Panc1 (cell line): ENCODE measurements at places on chromosomes 2 and 18.

GRCh38 chr2:104874230-104874629 is 20.3 kb downstream of the POU3F3 start:
- no peak overlapping the region for H3K4me3 ChIP-seq
- no peak overlapping the region for H3K27ac ChIP-seq
- no peak for DNase-seq
- peaks cover 4% of the 10 kb centered on the region for H3K4me1 ChIP-seq
- H3K36me3 ChIP-seq: no peaks in the 10 kb centered on the region

DNA sequence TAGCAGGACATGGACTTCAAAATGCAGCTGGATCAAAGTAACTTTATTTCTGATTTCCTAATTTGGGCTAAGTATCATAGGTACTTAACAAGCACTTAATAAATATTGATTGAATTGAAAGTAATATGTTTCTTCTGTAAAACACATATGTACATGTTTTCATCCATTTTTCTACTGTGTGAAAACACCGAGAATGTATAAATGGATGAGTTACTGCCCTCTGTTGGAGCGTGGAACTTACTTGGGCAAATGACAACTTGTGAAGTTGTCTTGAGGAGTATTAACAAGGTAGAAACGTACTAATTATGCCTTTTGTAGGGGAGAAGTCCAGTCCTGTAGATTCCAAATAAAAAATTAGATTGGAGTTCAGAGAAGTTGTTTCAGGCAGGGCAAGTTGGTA is 87.2 kb downstream of the PHLPP1 start:
- H3K4me1 ChIP-seq: no peaks in the 10 kb centered on the region; the same call in 1 of the 2 replicates
- no peaks in the 10 kb centered on the region for H3K27me3 ChIP-seq
- no peak overlapping the region for H3K27ac ChIP-seq

DNA sequence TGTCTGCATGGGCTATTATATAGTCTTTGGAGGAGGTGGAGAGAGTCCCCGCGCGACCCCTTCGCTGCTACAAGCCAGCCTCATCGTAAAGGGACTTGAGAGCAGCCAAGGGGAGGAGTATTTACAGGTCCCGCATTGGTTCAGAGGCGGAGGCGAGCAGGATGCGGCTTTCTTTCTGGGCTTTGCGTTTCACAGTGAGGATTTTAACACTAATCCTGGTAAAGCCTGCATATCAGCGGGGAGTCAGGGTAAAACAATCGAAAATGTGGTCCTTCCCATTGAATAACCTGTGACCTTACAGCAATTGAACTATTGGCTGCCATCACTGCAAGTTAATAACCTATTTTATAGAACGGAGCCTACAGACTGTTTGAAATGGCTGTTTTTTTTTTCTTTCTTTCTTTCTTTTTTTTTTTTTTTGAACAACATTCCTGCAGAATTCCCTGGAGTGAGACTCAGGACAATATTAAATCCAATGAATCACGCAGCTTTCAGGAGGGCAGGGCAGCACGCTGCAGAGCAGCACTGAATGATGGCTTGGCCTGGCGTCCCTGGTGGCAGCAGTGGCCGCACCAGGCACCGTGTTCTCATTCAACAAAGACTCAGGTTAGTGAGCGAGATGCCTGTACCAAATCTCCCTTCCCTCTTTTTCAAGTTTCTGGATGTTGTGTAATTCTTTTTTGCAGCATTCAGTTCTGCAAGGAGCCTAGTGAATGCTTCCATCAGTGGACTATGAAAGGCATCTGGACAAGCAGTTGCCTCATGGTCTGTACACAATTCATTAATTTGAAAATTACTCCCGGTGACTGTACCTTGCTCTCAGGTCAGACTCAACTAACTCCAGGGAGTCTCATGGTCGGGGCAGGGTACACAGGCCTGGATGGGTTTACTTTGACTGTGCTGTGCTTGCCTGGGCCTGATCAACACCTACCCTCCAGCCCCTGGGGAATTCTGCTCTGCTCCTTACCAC is 19.8 kb downstream of the SMIM21 start:
- H3K27me3 ChIP-seq: peaks cover 5% of the 10 kb centered on the region; the same call in 1 of the 2 replicates
- H3K4me3 ChIP-seq: no peak overlapping the region
- H3K4me1 ChIP-seq: no peaks in the 10 kb centered on the region
- DNase-seq: no peak
- no peak overlapping the region for H3K27ac ChIP-seq

- no peak for DNase-seq
- H3K27me3 ChIP-seq: no peaks in the 10 kb centered on the region
- H3K4me1 ChIP-seq: no peaks in the 10 kb centered on the region
- H3K27ac ChIP-seq: no peak overlapping the region
These were observed 66.3 kb downstream of the SCN2A start for GRCh38 chr2:165305391-165306096.

GRCh38 chr18:50287028-50287440 is 458 bp downstream of the CXXC1 start:
- peak overlapping the region; percentile 85 for H3K27ac ChIP-seq
- H3K36me3 ChIP-seq: no peaks in the 10 kb centered on the region; the same call in 1 of the 2 replicates
- H3K4me1 ChIP-seq: 0 out of 2 replicates have a peak, but pooled peaks cover 2% of the 10 kb centered on the region
- no peaks in the 10 kb centered on the region for H3K27me3 ChIP-seq

DNA sequence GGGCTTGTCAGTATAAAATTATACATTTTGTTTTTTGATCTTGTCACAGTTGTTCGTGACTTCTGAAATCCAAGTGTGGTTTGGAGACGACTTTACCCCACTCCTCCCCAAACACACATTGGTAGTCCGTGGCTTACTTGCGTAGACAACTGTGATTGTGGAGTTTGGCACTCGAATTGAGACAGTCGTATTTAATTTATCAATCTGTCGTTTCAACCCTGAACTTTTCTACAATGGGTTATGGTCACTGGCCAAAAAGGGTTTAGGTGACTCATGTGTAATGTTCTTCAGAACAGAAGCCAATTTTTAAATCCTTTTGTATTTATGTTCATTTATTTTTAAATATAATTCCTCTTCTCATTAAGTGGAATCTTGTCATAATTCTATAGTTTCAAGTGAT is 129.9 kb downstream of the SPTBN1 start:
- DNase-seq: no peak
- H3K27ac ChIP-seq: no peak overlapping the region
- H3K4me1 ChIP-seq: peaks cover 50% of the 10 kb centered on the region
- no peaks in the 10 kb centered on the region for H3K27me3 ChIP-seq
- no peaks in the 10 kb centered on the region for H3K36me3 ChIP-seq
- no peak overlapping the region for H3K4me3 ChIP-seq

DNA sequence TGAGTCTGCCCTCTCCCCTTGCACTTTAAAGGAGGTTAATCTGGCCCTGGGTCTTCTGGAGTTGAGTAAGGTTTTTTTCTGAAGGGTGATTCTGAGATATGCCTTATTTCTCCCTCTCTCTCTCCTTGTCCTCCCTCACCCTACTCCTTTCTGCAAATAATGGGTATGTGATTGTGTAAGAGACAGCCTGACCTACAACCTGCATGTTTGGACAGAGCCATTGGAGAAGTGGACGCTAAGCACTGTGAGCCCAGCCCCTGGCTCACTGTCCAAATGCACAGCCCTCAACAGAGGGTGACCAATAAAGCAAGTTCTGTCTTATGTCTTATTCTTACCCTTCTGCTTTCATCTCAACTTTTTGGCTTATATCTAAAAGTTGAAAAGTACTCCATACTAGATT is 71.5 kb downstream of the SPP2 start:
- no peak overlapping the region for H3K4me3 ChIP-seq
- no peak overlapping the region for H3K27ac ChIP-seq
- H3K27me3 ChIP-seq: no peaks in the 10 kb centered on the region
- no peaks in the 10 kb centered on the region for H3K36me3 ChIP-seq
- DNase-seq: no peak

- no peaks in the 10 kb centered on the region for H3K36me3 ChIP-seq
- DNase-seq: no peak
- H3K27ac ChIP-seq: no peak overlapping the region
- no peaks in the 10 kb centered on the region for H3K27me3 ChIP-seq
These were observed 368.3 kb upstream of the SALL3 start for GRCh38 chr18:78611201-78611800.

- no peak overlapping the region for H3K4me3 ChIP-seq
- H3K27me3 ChIP-seq: no peaks in the 10 kb centered on the region; the same call in 1 of the 2 replicates
- no peaks in the 10 kb centered on the region; the same call in 1 of the 2 replicates for H3K36me3 ChIP-seq
- no peak overlapping the region for H3K27ac ChIP-seq
- no peak for DNase-seq
These were observed 48.2 kb downstream of the COL4A4 start for GRCh38 chr2:227115761-227116160.

GRCh38 chr18:31219395-31219794 is 56.7 kb upstream of the DSC1 start:
- no peak overlapping the region for H3K27ac ChIP-seq
- H3K4me1 ChIP-seq: no peaks in the 10 kb centered on the region
- no peaks in the 10 kb centered on the region for H3K27me3 ChIP-seq

DNA sequence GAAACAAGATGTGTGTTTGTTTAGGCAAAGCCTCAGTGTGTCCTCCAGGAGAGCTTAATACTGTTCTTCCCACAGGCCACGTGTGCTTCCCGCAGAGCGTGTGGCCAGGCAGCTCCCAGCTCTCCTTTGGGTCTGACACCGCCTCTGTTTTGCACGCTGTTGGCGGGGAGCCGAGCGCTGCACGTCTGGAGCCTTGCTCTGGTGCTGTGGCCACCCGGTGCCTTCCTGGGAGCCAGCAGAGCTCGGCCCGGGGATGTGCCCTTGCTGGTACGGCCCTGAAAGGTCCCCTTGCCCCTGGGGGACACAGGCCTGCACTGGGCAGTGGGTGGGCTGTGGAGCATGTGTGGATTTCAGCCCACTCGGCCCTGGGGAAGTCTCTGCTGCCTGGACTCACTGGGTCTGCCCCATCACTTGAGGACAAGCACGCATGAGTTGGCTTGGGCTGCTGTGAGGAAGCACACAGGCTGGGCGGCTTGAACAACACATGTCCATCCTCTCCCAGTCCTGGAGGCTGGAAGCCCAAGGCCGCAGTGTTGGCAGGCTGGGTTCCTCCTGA is 160.7 kb upstream of the HDAC4 start:
- DNase-seq: no peak
- H3K27ac ChIP-seq: no peak overlapping the region
- peaks cover 8% of the 10 kb centered on the region; the same call in 1 of the 2 replicates for H3K27me3 ChIP-seq
- H3K4me1 ChIP-seq: no peaks in the 10 kb centered on the region
- no peak overlapping the region for H3K4me3 ChIP-seq

DNA sequence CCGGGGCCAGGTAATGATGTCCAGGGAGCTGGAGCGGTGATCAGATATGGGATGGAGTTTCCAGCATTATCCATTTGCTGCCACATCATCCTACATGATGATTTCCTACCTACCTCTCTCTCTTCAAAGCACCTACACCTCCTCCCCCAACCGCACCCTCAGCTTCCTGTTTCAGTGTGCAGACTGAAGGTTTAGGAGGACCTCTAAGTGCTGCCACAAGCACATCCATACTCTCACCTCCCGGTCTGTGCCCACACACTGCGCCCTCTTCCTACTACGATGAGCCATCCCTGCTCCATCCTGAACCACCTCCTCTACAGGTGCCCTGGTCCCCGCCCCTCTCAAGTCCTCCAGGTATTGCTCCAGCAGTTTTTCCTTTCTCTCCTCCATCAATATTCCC is 123.7 kb downstream of the ALPK2 start:
- no peaks in the 10 kb centered on the region for H3K4me1 ChIP-seq
- no peaks in the 10 kb centered on the region for H3K36me3 ChIP-seq
- H3K4me3 ChIP-seq: no peak overlapping the region

- H3K36me3 ChIP-seq: no peaks in the 10 kb centered on the region
- no peak for DNase-seq
- no peak overlapping the region for H3K27ac ChIP-seq
- H3K4me3 ChIP-seq: no peak overlapping the region
These were observed 477.8 kb upstream of the GCFC2 start for GRCh38 chr2:76188334-76189008.

DNA sequence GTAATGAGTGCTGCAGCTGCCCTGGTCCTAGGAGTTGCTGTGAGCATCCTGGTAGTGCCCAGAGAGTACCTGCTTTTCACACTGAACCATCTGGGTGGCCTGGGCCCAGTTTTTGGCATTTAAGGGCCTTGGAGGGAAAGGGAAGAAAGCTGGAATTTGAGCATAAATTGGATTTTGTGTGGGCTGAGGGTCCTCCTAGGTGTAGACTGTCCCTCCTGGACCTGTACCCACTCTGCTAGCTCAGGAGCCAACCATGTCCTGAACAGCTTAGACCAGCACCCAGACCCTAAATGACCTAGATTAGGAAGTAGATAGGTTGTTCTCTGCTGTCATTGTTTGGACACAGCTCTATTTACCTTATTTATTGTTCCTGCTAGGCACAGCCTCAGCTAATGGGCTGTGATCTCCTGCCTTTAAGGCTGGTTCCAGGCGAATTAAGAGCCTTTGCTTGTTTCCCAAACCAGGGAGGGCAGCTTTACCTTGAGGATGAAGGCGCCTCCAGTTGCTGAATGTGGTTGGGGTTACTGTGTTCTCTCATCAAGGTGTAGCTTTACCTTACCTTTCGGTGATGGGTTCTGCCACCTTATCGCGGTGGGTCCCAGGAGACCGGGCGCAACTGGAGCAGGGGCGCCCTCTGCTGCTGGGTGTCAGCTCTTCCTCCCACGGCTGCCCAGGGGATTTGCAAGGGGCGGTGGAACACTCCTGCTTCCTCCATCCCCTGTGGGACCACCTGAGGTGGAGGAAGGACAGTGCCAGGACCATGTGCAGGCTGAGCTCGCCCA is 34.4 kb downstream of the ITGA6 start:
- peak overlapping the region; percentile 39 for H3K4me3 ChIP-seq
- no peaks in the 10 kb centered on the region for H3K27me3 ChIP-seq
- H3K36me3 ChIP-seq: no peaks in the 10 kb centered on the region
- H3K4me1 ChIP-seq: peaks cover 20% of the 10 kb centered on the region
- H3K27ac ChIP-seq: no peak overlapping the region

GRCh38 chr2:42792583-42793333 is at the start of gene HAAO:
TSS of gene HAAO (minus strand) at chr2:42792583. CDS start at chr2:42792536, 47 bp downstream.
- H3K27ac ChIP-seq: no peak within 1 kb of the TSS
- H3K27me3 ChIP-seq: no peaks in the 10 kb centered on the region
- DNase-seq: no peak
- H3K36me3 ChIP-seq: no peaks in the 10 kb centered on the region
- H3K4me3 ChIP-seq: peak within 1 kb of the TSS; percentile 41
- no peaks in the 10 kb centered on the region for H3K4me1 ChIP-seq

DNA sequence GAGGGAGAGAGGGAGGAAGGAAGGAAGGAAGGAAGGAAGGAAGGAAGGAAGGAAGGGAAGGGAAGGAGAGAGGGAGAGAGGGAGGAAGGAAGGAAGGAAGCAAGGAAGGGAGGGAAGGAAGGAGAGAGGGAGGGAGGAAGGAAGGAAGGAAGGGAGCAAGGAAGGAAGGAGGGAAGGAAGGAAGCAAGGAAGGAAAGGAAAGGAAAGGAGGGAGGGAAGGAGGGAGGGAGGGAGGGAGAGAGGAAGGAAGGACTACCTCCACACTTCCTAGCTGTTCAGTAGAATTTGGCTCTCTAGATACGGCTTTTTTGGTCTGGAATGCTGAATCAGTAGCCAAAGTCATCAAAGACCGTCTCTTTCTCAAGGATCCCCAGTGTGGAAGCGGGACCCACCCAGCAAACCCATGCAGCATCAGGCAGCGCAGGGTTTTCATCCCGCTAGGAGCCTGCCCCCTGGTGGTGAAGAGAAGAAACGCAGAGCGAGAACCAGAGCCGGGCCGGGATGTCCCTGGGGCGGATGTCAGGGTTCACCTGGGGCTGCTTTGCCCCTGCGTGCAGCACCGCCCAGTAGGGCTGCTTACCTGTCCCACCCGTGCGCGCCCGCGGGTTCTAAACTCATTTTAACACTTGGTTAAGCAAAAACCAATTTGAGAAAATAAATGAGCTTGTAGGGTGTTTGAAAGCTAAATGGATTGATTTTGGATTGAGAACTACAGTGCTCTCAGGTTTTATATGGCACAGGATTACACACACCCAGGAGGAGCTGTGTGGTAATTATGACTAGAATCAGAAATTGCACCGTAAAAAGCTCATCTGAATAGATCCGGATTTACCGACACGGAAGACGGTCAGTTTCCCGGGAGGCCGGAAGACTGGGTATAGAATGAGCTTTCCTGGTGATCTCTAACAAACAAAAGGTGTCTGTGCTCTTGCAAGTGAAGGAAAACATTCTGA is 48.1 kb upstream of the ARL4C start:
- peaks cover 6% of the 10 kb centered on the region for H3K4me1 ChIP-seq
- peak; percentile 15 for DNase-seq
- H3K36me3 ChIP-seq: no peaks in the 10 kb centered on the region
- peak overlapping the region; percentile 42; the same call in 1 of the 2 replicates for H3K27ac ChIP-seq
- H3K4me3 ChIP-seq: no peak overlapping the region
